Stimulated activated CD4-positive, alpha-beta T cell treated with anti-CD3 and anti-CD28 coated beads, Interleukin-12 subunit alpha, Interleukin-12 subunit beta, amount 100 ng/mL, for 48 hours (primary cell): ENCODE measurements at places on chromosomes 4 and X.
A peak's percentile ranks its signal among the peaks of the same experiment; 100 is the strongest.

- no peak for DNase-seq
These were observed 302.7 kb downstream of the PACRGL start for GRCh38 chr4:21002976-21003375.

DNA sequence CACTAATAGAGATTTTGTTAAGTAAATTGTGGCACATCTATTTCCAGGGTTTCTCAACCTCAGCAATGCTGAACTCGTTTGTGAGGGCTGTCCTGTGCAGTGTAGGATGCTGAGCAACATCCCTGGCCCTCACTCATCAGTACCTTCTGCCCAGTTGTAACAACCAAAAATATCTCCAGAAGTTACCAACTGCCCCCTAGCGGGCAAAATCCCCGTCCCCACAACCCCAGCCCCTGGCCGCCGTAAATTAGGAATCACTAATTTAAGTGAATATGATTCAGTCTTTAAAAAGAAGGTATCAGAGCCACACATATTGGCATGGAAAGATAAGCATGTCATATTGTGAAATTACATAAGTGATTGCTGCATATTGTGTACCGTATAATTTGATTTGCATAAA, 123.4 kb downstream of the ASB9 start:
- DNase-seq, result peak; percentile 57

GRCh38 chr4:145554691-145555090, 64.5 kb upstream of the MMAA start:
- no peak for DNase-seq

GRCh38 chr4:183478926-183479325, 25.9 kb upstream of the ING2 start:
- no peak for DNase-seq

DNA sequence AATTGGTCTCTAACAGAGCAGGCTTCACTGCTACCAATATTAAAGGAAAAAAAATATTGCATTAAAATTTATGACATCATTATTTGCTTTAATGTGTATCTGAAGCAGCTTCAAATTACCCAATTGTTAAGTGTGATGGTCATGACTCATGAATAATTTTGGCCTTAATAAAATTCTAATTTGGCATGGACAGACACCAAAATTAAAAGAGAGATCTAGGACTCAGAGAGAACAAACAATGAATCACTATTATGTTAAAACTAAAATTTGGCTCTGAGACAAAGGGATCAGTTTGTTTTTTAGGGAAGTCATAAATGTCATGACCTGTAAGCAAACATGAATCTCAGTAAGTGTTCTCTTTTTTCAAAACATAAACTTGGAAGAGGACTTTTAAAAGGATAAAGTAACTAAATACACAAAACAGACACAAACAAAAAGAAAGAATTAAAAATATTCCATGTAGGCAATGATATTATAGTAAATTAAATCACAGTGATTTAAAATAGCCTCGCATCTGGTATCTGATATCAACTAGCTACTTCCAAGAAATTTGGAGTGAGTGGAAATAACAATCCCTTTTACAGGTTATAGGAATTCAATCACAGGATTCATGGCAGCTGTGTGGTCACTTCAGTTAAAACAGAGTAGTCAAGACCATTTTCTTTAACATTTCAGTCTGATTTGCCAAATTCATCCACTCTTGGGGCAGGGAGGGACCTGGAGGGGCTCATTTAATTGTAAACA, 11.6 kb downstream of the VEGFC start:
- DNase-seq, result no peak

GRCh38 chr4:7571701-7572100, 137.0 kb upstream of the PSAPL1 start:
- DNase-seq, result no peak

DNA sequence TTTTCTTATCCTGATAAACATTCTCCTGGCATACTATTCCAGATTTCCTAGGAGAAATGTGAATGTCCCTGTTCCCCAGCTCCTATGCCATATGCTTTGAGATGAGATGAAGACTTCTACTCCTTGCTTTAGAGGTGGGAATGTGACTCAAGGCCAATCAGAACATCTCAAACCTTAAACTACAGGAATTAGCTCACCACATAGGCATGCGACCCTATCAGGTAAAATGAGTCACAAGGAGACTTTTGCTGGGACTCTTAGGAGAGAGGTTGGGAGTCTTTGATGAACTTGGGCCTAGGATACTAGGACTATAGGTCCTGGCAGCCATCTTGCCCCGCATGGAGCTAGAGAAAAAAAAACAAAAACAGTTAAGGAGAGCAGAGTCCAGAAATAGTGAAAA, 5.8 kb upstream of the USO1 start:
- no peak for DNase-seq

GRCh38 chr4:145539671-145540070, 58.0 kb downstream of the SMAD1 start:
- no peak for DNase-seq

DNA sequence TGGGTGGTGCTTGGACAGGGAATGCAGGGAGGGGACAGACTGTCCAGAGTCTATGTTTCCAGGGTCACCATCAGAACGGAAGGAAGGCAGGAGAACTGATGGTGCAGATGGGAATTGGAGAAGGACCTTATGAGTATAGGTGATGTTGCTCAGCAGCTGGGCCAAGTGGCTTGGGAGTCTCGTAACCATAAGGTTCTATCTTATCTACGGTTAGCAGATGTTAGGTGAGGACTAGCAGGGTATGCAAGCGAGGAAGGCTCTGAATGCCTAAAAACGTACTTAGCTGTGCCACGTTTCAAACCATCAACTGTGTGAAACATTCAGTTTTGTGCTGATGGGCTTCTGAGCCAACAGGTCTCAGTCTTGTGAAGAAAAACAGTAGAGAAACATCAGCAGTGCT, 22.4 kb downstream of the MAGEA9 start:
- no peak for DNase-seq

DNA sequence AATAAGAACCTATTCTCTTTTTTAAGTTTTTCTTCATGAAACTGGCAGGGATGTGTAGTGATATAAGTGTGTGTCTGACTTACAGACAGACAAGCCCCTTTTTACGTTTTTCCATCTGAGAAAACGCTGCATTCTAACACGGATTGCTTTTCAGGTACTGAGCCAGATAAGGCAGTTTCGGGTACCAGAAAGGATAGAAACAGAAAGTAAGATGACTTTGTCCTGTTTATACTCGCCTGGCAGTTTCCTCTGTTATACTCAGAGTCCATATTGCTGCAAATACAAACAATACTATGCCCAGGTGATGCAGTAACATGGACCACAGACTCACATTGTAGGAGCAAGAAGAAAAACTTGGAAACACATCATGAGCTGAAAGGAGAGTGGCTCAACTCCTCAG, 2320.6 kb upstream of the AGA start:
- DNase-seq, result no peak

DNA sequence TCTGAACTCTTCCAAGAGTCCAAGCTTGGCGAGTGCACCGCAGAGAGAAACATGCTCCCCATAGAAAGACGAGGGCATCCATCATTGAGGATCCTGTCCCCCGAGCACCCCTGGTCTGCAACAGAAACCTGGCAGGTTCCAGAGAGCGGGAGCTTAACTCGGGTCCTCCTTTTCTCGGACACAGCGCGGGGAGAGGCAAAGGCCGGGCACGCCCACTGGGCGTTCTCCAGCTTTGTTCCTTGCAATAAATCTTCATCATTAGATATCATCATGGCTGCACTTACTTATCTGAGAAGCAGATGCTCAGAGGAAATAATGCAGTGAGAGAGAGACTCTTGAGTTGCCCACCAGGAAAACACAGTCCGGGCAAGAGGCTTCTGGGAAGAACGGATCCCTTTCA, 90.1 kb upstream of the PSAPL1 start:
- DNase-seq, result no peak

GRCh38 chr4:26473893-26474292, 16.4 kb downstream of the CCKAR start:
- no peak for DNase-seq

DNA sequence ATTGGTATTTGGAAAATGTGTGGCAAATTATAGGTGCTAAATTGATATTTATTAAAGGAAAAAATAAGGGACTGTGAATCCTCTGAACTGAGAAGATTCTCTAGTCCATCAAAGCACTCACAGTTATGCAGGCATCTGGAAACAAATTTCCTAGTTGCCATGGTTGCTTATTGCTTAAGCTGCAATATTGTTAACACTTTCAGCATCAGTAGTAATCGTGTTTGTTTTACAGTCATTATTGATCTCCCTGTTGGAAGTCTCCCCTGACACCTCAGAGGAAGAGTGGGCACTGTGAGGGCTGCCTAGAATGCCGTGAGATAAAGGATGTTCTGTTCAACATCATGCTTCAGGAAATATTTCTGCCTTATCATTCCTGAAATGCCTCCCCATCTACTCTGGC, 2004.3 kb upstream of the ADGRL3 start:
- DNase-seq, result no peak
